ENCODE measurements at places on chromosomes 4 and X.
A peak's percentile ranks its signal among the peaks of the same experiment; 100 is the strongest.

DNA sequence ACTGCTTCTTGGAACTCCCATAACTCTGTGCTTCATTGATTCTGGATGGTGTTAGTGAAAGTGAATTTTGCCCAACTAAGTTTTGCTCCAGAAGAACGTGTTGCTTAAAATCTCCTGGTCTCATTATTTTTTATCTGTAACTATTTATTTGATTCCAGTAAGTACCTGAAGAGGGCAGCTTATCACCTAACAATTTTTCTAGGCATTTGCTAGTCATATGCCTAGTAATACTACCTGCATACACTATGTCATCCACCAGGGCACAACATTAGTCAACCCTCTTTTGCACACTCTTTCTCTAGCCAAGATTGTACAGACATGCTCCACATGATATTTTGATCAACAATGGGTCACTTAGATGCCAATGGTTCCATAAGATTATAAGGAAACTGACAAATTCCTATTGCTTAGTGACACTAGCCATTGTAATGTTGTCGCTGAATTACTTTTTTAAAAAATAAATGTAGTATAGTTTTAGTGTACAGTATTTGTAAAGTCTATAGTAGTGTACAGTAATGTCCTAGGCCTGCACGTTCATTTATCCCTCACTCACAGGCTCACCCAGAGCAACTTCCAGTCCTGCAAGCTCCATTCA lies 499.9 kb upstream of the AADAT start:
- DNase-seq, result peak; percentile 46

DNA sequence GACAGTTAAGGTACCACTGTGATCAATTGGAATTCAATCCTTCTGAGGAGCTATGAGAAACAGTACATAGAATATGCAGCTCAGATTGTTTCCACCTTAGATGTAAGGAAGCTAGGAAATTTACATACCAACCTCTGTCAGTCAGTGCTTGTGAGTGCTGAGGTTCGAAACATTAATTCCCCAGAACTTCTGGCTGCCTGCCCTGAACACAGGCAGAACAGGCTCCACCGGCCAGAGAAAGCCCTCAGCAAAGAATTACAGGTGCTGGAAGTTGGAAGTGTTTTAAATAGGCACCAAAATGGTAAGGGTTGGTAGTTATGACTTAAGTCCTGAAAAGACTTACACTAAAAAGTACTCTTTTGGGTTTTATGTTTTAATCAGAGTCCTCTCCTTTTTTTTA lies 651.8 kb downstream of the C4orf33 start:
- no peak for DNase-seq

- no peak for DNase-seq
Observed at GRCh38 chr4:57614257-57614932, 504.2 kb upstream of the IGFBP7 start.

DNA sequence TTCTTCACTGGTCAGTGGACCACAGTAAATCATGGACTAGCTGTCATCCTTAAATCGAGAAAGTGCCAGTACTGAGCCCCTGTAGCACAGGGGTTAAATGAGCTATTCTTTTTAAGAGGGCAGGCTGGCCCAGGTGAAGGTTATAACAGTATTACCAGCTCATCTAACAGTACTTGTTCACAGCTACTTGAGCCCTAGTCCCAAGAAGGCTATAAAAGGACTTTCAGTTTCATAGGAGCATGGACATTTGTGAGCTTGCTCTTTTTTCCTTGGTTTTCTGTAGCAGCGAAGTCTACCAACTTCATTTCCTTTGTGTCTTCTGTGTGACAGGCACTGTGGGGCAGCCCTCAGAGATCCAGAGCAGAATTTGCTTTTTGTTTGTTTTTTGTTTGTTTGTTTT lies 61.0 kb downstream of the ARX start:
- DNase-seq, result no peak

DNA sequence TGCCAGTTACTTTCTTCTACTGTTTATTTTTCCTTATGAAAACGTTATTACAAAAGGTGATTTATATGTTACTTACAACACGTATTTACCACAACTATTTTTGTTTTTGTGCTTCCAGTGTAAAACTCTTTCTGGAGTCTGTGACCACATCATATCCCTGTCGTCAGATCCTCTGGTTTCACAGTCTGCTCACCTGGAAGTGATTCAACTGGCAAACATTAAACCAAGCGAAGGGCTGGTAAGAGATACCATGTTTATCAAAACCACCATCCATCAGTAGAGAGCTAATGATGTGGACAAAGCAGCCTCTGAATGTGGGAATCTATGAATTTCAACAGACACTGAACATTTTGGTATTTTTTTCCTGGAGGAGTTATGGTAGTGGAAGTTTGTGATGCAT lies 116.1 kb downstream of the CNKSR2 start:
- no peak for DNase-seq

- peak; percentile 76 for DNase-seq
Observed at GRCh38 chr4:183360161-183360919, 38.1 kb upstream of the CLDN24 start.

DNA sequence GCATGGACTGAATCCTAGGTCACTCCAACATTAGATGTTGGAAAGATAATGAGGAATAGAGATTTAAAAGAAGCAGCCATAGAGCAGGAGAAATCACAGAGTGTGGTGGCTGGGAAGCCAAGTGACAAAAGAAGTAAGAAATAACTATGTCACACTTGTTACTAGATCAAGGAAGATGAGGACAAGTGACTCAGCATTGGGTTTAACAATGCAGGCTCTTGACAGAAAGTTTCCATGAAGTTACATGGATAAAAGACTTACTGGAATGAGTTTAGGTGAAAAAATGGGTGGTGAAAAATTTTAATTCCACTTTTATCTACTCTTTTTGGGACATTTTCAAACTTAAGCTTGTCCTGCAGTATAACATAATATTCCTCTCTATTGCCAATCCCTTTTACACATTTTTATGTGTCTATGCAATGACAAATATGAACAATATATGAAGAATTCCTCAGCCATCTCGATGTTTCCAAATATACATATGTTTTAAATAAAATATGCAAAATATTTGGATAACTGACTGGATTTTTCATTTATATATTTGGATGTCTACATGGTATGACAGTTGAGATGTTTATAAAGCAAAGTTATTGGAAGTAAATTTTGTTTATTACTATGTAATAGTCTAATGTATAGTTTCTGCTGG lies 462.6 kb downstream of the IL15 start:
- peak; percentile 41 for DNase-seq

GRCh38 chr4:98656886-98657285 lies 1.5 kb downstream of the TSPAN5 start:
- DNase-seq, result no peak

DNA sequence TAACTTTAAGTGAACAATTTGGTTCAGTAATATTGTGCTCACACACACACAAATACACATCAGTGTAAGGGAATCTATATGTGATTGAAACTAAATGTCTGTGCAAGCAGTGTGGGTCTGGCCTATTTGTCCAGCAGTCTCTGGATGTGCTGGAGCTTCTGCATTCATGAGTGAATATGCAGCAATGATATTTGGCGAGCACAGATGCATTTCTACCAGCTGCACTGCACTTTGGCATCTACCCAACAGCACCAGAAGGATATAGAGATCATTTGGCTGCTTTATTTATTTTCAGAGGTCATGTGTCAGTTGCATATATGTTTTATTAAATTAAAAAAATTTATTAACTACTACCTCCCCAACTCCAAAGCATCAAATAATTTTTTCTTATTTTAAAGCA lies 613.4 kb upstream of the NR3C2 start:
- peak; percentile 5 for DNase-seq

DNA sequence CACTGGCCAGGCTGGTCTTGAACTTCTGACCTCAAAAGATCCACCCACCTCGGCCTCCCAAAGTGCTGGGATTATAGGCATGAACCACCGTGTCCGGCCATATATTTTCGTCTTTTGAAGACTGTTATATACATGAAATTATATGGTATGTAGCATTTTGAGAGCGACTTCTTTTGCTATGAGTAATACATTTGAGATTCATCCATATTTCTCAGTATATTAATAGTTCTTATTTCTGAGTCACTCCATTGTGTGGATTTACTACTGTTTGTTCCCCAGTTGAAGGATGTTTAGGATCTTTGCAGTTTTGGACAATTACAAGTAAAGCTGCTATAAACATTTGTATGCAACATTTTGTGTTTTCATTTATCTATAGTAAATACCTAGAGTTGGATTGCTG lies 34.9 kb downstream of the GNL3L start:
- DNase-seq, result peak; percentile 32

DNA sequence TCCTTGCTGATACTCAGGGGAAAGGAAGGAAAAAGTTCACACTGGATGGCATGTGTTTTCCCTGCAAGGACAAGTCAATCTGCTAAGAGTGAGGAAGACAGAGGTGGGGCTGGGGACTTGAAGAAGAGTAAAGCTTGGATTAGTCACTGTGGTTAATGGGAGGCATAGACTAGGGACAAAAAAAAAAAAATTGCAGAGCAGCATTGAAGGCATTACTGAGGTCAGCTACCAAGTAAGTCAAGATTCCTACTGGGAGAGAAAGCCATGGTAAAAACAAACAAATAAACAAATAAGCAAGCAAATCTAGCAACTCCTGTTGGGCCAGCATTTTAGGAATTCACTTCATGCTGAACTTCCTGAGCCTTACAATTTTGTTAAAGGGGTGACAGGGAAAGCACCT lies 58.2 kb upstream of the GPC4 start:
- DNase-seq, result no peak

DNA sequence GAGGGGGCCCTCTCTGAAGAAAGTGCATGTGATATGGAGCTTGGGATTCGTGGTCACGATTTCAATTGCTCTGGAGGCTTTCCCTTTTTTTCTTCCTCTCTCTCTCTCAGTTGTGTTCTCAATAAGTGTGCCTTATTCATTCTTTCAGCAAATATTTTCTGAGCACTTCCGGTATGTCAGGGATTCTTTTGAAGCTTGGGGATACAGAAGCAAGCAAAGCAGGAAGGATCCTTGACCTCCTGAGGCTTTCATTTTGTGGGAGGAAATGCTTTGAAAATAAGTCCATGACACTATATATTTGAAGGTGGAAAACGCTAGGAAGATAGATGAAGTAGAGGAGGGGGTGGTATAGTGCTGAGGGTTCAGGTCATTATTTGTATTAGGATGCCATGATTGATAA lies 12.6 kb upstream of the GABRE start:
- peak; percentile 19 for DNase-seq

- no peak for DNase-seq
Observed at GRCh38 chr4:17187003-17187402, 288.6 kb upstream of the LDB2 start.

DNA sequence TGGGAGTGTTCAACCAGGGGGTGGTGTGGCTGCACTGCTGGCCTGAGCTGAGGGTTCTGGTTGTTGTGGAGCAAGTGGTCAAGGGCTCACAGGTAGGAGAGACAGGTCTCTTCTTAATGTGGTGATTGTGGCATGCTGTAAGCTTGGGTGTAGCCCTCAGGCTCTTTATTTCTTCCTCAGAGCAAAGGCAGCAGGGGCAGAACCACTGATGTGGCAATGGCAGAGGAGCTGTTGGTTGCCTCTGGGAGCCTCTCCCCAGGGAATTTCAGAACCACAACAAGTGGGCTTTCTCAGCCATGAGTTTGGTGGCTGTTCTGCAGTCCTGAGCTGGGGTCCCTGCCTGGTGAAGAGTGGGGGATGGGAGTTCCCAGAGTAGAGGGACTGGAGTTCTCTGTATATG lies 1017.2 kb downstream of the SH3BGRL start:
- no peak for DNase-seq

All from fibroblast of upper back skin (primary cell).